ENCODE measurements at places on chromosomes 11 and 22.

DNA sequence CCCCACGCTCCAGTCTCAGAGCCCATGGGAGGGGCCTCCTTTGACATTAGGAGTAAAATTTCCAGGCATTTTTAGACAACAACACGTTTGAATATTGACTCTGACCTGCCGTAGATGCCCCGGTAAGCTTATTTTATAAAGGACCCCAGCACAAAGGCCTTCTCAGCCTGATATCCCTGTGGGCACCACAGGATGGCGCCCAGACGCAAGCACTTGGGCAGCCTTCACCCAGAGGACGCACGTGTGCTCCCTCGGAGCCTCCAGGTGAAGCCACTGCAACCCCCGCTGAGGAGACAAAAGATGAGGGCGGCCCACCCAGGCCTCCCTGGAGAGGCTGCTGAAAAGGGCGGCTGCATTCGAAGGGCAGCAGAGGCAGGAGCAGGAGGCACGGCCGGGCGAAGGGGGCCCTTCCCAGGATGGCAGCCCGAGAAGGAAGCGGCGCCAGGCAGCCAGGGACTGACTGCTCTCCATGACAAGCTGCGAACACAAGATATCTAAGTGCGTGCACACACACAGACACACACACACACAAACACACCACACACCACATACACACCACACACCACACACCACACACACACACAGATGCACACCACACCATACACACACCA lies 15.2 kb upstream of the TH start:
- no peak for DNase-seq

DNA sequence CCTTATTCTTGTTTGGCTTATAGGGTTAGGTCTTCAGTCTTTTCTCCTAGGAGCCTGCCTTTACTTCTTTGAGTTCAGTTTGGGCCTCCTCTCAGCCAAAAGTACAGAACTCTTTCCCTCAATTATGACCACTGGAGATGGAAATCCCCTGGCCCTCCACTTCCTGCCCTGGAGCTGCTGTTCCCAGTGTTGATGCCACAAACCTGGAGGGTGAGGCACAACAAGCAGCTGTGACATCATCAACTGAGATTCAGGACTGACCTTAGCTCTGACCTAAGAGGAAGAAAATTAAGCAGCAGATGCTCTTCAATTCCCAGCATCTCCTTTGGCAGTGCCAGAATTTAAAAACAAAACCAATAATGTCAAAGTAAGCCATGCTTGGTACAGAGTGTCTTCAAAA lies 3.0 kb downstream of the ABTB2 start:
- DNase-seq = no peak

GRCh38 chr11:14202251-14203196 lies 156.5 kb downstream of the RRAS2 start:
- DNase-seq = no peak

DNA sequence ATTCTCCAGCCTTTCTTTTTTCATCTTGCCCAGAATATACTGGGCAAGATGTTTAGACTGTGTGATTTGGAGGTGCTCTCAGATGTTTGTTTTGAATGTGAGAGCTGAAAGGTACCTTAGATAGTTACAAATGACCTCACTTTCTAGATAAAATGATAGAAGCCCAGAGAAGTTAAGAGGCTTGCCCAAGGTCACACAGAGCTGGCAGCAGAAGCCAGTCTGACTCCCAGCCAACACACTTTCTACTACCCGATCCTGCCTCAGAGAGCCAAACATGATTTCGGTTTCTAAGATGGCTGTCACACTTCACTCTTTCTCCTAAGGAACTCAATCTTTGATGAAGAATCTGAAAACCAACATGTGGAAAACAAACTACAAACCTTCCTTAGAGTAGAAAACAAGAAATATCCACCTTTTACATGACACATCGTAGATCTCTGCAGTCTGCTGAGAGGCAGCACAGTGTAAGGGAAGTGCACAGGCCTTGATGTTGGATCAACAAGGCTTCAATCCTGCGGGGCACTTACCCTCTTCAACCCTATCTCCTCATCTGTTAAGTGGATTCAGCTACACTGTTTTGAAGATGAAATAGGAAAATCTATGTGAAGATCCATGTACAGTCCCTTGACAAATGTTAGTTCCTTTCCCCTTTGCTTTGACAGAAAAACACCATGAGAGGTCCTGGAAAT lies 58.6 kb downstream of the SYTL2 start:
- DNase-seq = no peak

GRCh38 chr22:45882881-45883810 lies 93.8 kb downstream of the WNT7B start:
- peak; percentile 41 for DNase-seq

DNA sequence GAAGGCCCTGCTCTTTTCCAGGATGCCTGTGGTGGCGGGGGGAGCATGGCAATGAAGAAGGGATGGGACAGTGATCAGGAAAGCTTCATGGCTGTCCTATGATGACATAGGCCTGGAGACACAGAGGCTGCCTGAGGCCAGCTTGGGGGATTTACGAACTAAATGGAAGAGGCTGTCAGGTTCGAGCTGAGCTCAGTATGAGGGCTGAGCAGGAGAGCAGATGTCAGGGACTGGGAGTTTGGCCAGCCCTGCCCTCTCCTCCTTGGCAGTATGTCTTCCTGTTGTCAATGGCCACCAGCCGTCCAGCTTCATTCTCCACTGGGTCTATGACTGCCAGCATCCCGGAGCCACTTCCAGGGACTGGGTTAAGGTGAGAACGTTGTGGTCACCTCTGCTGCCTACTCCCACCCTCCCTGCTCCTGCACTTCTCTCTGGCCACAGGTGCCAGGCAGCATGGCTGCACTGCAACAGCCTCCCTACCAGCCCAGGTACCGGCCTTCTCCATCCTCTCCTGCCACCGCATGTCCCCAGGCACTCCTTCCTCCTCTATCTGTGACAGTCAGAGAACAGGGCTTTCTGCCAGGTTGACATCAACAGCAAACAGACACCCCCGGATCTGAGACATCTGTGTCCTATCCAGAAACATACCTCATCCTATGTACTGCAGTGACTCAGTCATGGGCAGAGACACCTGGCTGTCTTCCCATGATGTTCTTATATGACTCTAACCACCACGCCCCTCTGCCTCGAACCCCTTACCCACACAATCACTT lies 75.1 kb downstream of the KIRREL3 start:
- no peak for DNase-seq

GRCh38 chr11:70077411-70078094 lies 564 bp upstream of the ANO1 start:
- no peak for DNase-seq

DNA sequence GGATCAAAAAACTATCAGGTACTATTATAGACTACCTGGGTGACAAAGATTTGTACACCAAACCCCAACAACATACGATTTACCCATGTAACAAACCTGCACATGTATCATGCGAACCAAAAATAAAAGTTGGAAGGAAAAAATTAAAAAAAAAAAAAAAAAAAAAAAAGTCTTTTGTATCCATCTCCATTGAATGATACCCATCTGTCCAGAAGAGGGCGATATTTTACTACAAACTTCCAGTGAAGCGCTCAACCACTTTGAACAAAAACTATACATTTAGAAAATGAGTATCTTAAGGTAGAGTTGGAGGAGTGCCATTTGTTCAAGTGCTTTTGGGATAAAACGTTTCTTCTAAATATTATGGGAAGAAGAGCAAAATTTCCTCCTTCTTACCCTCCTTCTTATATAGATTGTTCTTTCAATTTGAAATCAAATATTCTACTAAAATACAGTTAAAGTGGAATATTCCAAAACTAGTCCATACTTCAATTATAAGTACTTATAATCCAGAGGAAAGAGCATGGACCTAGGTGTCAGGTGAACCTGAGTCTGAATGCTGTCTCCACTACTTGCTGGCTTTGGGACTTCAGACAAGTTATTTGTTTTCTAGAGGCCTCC lies 23.3 kb downstream of the ARL14EP start:
- DNase-seq = no peak

DNA sequence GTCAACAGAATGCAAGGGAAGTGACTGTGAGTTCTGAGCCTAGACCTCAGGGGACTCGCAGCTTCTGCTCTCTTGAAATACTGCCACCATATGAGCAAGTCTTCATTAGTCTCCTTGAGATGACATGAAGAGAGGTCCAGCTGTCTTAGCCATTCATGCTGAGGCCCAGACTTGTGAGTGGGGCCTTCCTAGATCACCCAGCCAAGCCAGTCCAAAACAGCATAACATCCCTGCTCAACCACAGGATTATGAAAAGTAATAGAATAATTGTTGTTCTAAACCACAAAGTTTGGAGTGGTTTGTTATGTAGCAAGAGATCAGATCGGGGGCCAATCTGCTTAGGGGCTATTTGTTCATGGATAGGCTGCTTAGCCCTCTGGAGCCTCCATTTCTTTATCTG lies 54.9 kb upstream of the HTATIP2 start:
- DNase-seq = no peak

DNA sequence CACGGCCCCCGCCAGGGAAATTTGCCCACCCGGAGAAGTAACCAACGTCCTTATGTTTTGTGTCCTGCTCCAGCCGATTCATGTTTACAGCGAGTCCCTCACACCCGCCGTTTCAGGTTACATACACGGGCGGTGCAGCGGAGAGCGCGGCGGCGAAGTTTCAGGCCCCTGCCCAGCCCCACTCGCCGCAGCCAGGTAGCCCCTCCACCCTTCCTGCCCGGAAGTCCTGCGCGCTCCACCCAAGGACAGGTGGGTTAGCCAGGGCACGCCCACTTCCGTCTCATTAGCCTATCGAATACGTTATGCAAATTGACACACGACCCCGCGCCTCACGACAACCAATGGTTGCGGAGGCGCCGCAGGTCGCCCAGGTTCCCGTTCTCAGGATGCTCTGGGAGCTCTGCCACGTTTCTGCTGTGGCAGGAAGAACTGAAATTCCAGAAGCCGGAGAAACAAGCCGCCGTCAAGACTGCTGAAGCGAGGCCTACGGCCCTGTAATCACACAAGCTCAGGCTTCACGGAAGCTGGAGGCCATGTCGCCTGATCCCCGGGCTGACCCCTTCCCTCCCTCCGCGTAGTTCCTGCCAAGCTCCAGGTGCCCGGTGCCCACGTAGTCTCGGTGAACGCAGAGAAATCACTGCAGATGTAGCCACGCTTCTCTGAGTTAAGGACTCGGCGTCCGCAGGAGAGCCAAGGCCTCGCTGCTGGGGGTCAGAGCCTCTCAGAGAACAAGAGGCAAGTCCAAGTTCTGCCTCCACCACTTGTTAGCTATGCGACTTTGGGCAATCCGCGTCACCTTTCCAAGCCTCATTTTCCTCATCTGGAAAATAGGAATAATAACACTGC lies 22.4 kb upstream of the MYH9 start:
- DNase-seq = peak; percentile 63

DNA sequence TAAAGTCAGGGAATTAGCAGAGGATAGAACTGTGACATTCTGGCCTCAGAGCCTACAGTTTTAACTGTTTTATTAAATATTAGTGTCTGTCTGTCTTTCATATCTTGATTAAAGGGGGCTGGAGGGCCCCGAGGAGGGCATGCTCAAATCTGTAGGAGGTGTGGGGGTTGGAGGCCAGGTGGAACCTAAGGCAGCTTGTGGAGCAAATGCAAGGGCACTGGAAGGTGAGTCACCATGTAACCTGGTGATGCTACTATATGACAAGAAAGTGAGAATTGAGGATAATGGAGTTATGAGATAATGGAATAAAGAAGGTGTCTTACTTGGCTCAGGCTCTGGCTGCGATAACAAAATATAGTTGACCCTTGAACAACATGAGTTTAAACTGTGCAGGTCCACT lies 27.3 kb upstream of the TMEM86A start:
- no peak for DNase-seq

DNA sequence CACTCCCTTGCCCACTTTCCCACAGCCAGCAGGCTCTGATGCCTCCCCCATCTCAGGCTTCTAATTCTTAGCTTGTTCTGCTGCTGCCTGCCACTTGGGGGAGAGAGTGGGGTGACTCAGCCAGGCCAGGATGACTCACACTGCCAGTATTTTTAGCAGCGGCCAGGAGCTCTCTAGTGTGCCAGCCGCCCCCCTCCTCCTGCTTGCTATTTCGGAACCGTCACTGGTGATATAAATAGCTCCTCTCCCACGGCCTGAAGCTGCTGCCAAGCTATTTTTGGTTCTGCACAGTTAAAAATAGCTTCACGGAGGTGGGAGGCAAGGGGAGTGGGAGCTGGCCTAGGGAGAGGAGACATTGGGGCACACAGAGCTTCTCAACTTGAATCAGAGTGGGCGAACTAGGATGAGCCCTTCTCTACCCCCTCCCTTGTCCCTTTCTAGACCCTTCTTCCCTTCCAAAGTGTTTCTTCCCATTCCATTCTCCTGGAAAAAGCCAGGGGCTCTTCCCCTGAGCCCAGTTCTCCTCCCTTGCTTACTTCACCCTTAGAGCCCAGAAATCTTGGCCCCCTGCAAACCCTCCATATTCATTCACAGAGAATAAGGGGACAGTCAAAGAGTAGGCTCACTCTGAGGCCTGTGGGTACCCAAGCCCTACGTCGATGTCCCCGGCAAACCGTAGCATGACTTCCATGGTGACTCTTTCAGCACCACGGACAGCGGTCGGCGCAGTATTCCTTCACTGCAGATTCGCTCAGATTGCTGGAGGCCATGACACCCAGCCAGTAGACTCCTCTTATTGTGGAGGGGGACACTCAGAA lies 2.5 kb upstream of the NPAS4 start:
- DNase-seq = peak; percentile 82

- DNase-seq = no peak
These were observed 20.3 kb downstream of the PPP2R1B start for GRCh38 chr11:111745719-111746504.

- no peak for DNase-seq
These were observed 646.0 kb downstream of the TBC1D22A start for GRCh38 chr22:47408409-47408808.

GRCh38 chr22:24054356-24054755 lies 43.3 kb downstream of the CABIN1 start:
- DNase-seq = no peak

- no peak for DNase-seq
These were observed 106.9 kb upstream of the SORL1-AS1 start for GRCh38 chr11:121559606-121560200.

DNA sequence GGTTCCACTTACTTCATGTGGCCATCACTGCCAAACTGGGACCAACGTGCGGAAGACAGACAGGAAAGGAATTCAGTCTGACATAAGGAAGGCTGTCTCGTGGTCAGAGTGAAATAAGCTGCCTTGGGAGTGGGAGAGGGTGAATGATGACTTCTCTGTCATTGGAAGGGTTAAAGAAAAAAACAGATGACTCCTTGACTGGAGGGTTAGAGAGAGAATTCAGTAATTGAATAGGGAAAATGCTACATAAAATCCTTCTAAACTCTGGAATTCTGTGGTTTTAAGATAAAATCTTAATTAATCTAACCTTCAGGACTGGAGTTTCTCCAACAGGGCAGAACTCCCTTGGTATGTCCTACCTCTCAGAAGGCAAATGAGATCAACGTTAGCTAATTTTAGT lies 33.8 kb downstream of the RAB30 start:
- no peak for DNase-seq

GRCh38 chr11:87306262-87306851 lies 268.6 kb downstream of the TMEM135 start:
- no peak for DNase-seq

- DNase-seq = no peak
These were observed 818.6 kb downstream of the FAM181B start for GRCh38 chr11:81915045-81915444.

DNA sequence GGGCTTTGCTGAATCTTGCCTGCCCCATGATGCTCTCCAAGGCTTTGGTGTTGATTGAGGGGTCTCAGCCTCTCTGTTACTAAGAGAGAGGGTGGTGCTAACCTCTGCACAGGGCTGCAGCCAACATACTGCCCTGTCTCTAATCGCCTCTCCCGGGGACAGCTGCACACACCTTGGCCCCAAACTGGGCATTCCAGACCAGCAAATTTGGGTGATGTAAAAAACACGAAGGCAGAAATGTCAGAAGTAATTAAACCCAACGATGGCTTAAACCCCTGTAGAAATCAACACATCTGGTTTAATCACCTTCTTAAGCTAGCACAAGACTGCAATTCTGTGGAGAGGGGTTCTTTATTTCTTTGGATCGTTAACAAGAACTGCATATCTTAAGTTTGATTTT lies 116.5 kb downstream of the FEZ1 start:
- no peak for DNase-seq
